ENCODE measurements at places on chromosomes 2 and 18. TPM values are rescaled to one million over a fixed set of nuclear protein-coding genes. Genes with fewer than 3 reads are reported as not detected.

POTEF gene
- not detected for polyA plus RNA-seq

TRIB2 gene
- 29.6 TPM for polyA plus RNA-seq

KLHL30 gene
- polyA plus RNA-seq = 0.24 TPM

SP140 gene
- polyA plus RNA-seq = 0.52 TPM

ACTR3 gene
- 69.3 TPM for polyA plus RNA-seq

BMP10 gene
- not detected for polyA plus RNA-seq

ADD2 gene
- polyA plus RNA-seq = not detected

IL36B gene
- polyA plus RNA-seq = not detected

DOK6 gene
- polyA plus RNA-seq = 4.6 TPM

KATNAL2 gene
- 13.4 TPM for polyA plus RNA-seq

POTEI gene
- not detected for polyA plus RNA-seq
